ENCODE measurements at places on chromosomes 1 and 21.

DNA sequence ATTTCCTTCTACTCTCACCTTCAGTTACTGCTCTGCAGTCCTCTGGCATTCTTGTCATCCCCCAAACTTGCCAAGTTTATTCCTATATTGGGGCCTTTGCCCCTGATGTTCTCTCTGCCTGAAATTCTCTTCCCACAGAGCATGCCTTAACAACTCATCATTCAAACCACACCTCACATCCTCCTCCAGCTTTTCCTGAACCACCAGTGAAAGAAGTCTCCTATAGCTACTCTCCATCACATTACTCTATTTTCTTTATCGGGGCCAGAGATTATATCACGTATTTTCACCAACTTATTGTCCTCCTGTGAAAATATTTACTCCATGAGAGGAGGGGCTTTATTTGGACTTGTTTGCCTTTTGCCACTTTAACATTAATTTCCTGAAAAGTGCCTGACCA is 32.1 kb downstream of the EXTL2 start:
- no peak for DNase-seq

GRCh38 chr1:168297019-168297730 is 16.5 kb downstream of the TBX19 start:
- DNase-seq: no peak

GRCh38 chr1:75198761-75199160 is 64.6 kb downstream of the LHX8 start:
- no peak for DNase-seq

GRCh38 chr1:64092851-64093371 is 110.5 kb upstream of the UBE2U start:
- no peak for DNase-seq

DNA sequence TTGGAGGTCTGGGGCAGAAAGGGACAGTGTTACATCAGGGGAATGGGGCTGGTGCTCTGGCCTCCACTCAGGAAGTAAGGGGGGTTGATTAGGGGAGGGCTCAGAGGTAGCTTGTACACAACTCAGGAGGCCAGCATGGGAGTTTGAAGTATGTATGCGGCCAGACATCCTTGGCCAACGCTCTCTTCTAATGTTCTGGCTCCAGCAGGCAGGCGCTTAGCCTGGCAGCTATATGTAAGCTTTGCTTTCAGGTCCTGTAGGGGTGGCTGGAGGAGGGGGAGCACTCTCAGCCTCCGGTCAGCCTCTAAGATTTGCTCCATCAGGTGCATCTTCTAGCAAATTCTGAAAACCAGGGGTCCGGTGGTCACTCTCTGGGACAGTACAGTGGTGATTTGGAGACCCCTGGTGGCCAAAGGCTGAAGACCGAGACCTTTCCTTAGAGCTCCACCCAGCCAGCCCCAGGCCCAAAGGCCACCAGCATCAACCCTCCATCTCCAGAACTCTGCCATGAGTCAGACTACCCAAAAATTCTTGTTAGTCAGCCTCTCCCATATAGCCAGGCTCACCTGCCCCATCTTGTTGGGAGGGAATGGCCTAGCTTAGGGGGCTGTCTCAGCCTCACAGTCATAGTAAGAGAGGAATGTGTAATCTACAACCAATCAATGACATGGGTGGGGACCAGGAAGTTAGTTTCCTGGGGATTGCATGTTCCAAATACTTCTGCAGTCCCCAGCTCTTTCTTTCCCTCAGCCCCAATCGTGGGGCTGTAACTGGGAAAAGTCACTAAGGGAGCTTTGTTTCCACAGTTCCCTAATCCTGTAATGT is 9.7 kb upstream of the COL8A2 start:
- peak; percentile 52 for DNase-seq

DNA sequence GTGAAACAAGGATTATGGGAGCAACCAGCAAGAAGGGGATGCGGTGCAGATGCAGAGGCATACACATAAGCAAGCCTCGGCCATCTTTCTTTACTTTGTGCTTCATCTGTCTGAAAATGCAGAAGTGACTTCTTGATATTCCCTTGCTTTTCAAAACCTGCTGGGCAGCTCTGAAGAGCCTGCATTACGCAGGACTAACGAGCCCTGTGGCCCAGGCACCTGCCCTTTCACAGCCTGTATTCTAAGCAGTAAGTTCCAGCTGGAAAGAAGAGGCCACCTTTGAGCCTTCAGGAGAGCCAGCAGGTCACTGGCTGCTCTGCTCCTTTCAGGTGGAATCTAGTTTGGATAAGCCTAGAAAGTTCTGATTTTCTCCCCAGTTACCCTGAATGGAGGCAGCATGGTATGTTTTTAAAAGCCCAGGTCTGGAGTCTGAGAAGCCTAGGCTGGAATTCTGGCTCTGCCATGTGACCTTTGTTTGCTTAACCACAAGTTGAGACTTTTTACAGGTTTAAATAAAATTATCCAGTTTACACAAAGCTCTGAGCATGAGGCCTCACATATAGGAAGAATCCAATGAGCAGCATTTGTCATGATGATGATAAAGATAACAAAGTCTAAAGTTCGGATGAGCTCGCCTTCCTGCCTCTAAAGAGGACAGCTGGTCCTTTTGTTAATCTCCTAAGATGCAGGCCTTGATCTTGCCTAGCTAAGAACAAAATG is 122.9 kb downstream of the UBR4 start:
- no peak for DNase-seq

GRCh38 chr1:59355361-59355760 is 58.5 kb downstream of the FGGY start:
- DNase-seq: no peak

All from hepatic stellate cell (primary cell).